ENCODE measurements at places on chromosomes 2 and 18.

- peak; percentile 59 for DNase-seq
Observed at GRCh38 chr18:13112982-13113381, 105.6 kb upstream of the LDLRAD4 start.

DNA sequence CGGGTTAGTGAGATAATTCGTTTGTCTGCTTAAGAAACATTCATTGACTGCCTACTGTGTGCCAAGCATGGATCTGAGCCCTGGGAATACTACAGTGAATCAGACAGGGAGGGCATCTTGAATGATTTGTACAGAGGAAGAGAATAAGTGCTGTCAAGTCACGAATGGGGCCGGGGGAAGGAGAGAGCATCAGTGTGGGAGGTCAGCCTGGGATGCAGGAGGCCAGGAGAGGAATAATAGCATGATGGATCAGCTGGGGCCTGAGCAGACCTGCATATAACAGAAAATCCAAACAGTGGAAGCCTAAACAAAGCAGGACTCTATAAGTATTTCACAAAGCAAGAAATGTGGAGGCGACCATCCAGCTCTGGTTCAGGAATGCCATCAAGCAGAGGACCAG, 55.4 kb upstream of the PAX8 start:
- no peak for DNase-seq

DNA sequence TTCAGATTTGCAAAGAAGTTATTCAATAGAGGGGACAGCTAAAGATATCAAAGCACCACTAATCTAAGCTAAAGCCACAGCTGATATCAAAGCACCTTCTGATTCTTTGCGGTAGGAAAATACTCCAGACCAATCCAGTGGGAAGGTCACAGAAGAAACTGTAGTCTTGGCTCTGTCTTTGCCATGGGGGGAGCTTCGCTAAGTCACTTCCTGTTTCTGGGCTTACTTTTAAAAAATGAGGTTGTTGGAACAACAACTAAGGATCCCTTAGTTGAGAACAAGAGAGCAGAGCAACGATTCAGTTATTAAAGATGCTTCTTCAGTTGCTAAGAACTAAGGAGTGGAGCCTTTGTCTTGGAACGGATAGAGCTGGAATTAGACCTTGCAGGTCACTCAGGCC, 12.2 kb downstream of the LPIN1 start:
- no peak for DNase-seq

- no peak for DNase-seq
Observed at GRCh38 chr18:2982022-2982421, 30.9 kb downstream of the LPIN2 start.

DNA sequence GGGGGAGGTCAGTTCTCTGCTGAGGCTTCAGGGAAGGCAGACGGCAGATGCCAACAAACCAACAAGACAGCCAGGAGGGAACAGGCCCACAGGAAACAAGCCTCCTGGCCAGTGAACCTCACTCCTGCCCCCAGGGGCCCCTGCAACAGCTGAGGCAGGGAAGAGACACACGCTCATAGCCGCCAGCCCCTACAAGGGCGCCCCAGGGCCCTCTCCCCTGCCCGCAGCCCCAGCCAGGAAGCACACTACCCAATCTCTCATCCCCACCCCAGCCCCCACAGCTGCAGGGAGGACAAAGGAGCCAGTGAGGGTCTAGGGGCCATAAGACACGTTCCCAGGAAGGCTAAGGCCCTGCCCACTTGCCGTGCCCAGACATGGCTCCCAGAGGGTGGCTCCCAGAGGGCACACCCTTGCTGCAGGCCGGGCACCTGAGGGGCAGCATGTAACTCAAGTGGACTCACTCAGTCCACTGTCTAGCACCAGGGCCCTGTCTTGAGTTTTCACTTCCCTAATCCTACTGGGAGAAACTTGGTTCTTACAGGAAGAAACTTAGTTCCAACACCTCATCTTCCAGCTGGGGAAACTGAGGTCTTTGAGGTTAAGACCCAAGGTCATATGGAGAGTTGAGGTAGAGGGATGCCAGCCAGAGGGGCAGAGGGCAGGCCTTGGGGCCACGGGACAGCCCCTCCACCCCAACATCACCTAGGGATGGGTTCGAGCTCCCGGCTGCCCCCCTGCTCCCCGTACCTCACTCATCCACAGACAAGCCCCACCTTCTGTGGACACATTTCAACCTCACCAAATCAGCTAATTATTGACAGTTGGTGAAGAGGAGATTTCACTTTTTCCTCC, 37.3 kb downstream of the EMX1 start:
- DNase-seq = no peak

GRCh38 chr2:1907291-1907690, 163.0 kb upstream of the PXDN start:
- DNase-seq = no peak

DNA sequence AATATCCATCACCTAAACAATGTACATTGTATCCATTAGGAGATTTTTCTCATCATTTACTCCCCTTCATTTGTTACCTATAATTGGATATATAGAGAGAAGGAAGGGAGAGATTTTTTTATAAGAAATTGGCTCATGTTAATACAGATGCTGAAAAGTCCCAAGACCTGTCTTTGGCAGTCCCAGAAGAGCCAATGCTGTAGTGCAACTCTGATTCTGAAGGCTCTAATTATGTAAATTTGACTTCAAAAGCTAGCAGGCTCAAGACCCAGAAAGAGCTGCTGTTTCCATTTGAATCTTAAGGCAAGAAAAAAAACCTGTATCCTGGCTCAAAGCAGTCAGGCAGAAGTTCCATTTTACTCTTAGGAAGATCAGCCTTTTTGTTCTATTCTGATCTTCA, 1245.5 kb upstream of the FAM98A start:
- no peak for DNase-seq

GRCh38 chr2:42424033-42424432, 63.0 kb upstream of the COX7A2L start:
- DNase-seq = no peak

- no peak for DNase-seq
Observed at GRCh38 chr18:24420551-24420950, 5.9 kb upstream of the IMPACT start.

GRCh38 chr2:227366769-227367426, 12.2 kb downstream of the TM4SF20 start:
- DNase-seq = no peak

GRCh38 chr2:44218771-44219170, 50.1 kb downstream of the PPM1B start:
- DNase-seq = no peak

DNA sequence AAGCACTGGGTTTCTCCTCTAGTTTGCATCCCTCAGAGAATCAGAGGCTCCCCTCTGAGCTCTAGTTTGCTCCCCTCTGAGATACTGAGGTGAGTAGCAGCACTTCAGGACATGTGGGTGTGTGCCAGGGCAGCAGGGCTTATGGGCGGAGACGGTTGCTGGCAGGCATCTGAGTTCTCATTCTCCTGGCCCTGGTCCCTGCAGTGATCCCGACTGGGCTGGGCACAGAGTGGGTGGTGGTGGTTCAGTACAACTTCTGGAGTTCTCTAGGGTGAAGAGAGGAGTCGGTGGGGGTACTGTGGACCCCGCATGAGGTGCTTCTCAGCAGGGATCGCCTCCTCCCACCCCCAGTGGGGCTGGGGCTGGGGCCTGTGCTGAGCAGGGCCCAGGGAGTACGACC, 47.9 kb downstream of the BOLA3 start:
- DNase-seq = no peak

GRCh38 chr2:45782436-45782835, 131.0 kb downstream of the PRKCE start:
- DNase-seq = no peak

GRCh38 chr2:75506101-75506697, 54.5 kb downstream of the EVA1A start:
- DNase-seq = peak; percentile 30

- no peak for DNase-seq
Observed at GRCh38 chr2:235852526-235852920, 315.7 kb downstream of the GBX2 start.

- no peak for DNase-seq
Observed at GRCh38 chr2:18167871-18168270, 289.4 kb downstream of the KCNS3 start.

DNA sequence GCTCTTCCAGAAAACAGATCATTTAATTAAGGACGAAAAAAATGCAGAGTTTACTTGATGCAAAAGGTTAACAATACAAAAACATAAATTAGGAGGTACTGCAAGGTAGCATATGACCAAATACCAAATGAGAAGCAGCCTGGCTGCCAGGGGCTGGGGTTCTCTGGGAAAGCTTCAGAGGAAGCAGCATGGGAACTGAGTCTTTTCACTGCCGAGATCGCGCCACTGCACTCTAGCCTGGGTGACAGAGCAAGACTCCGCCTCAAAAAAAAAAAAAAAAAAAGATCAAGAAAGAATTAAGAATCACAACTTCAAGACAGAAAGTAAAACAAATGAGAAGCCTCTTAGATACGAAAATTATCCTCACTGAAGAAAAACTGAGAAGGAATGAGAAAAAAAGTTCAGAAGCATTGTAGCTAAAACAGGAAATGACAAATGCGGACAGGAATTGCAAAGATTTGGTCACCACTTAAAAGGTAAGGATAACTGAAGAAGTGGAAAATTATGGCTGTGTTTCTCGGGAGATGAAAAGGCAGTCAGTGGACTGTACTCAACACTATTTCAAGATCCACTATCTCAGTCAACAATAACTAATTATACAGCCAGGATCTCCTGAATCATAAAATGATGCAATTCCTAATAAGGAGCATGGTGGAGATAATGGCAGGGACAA, 4.3 kb downstream of the SEPTIN10 start:
- DNase-seq = peak; percentile 67

- no peak for DNase-seq
Observed at GRCh38 chr2:230455005-230455684, 39.1 kb downstream of the SP100 start.

GRCh38 chr2:73067043-73067442, 4.5 kb downstream of the SFXN5 start:
- DNase-seq = no peak

GRCh38 chr2:124323321-124323720, 298.2 kb downstream of the CNTNAP5 start:
- DNase-seq = no peak

DNA sequence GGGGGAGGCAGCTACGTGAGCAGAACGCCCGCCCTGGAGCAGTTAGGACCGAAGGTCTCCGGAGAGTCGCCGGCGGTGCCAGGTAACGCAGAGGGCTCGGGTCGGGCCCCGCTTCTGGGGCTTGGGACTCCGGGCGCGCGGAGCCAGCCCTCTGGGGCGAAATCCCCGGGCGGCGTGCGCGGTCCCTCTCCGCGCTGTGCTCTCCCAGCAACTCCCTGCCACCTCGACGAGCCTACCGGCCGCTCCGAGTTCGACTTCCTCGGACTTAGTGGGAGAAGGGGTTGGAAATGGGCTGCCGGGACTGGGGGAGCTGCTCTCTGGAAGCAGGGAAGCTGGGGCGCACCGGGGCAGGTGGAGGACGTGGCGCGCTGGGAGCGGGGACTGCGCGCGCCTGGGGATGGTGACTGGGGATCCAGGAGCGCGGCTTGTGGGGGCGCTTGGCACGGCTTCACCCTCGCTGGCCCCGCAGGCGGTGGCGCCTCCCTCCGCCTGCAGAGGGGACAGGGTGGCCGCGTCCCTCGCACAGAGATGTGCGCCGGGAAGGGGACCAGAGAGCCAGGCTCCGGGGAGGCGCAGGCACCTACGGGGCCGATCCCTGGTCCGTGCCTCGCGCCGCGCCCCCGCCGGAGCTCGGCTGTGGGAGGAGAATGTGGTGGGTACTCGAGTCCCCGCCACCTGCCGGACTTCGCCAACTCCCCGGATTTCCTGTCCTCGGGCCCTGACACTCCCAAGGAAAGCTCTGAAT, 688 bp downstream of the CDH20 start:
- no peak for DNase-seq

DNA sequence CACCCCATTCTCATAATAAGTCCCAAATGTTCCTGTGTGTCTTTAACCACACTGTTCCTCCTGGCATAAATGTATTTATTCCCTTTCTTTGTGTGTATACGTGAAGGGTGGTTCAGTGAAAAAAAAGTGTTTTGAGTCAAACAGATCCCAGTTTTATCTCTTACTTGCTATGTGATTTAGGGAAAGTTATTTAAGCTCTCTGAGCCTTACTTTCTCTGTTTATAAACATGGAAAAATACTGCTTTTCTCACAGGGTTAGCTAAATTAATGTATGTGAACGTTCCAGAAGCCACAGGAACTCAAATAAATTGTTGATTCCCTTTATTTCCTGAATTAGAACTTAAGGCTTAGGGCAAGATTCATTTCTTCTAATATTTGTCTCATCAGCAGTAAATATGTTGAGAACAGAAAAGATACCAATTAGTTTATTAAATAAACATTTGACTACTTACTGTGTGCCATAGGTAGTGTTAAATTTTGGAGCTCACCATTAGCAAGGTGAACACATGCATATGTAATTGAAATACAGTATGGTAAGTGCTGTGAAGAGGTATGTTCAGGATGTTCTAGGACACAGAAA, 33.2 kb downstream of the RALBP1 start:
- DNase-seq = no peak

GRCh38 chr18:582465-582864, 2.3 kb downstream of the CETN1 start:
- DNase-seq = no peak

- no peak for DNase-seq
Observed at GRCh38 chr2:4122726-4123125, 419.4 kb downstream of the DCDC2C start.
